ENCODE measurements at places on chromosomes 11 and 22.

DNA sequence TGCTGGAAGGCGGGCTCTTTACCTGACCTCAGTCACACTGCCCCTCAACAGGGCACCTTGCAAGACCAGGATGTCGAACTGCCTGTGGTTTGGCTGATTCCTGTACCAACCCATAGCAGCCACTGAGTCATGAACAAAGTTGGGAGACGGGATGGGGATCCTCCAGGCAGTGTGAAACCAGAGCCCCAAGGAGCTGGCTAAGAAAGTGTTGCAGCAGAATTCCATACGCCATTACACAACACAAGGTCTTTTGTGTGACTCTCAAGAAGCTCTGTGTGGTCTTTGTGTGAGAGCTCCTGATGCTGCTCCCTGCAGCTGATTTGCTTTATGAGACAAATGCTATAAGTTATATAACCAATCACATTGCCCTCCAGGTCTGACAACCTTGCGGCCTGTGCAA is 617.7 kb downstream of the OPCML start:
- no peak for DNase-seq

DNA sequence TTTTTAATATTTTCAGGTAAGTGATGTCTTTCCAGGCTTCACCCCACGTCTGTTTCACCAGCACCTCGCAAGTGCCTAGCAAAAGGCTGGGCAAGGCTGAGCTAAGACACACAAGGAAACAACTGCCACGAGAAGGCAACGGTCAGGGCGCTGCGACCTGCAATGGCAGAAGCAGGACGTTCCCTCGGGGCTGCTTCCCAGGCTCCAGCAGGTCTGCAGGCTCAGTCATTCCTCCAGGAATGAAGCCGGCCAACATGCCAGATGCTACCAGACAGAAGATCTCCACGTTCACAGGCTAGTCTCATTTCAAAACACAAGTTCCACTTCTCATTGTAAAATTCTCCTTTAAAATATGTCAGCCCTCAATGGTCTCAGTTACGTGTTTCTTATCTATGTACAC is 45.5 kb downstream of the CELSR1 start:
- no peak for DNase-seq

- no peak for DNase-seq
Observed at GRCh38 chr11:62614275-62614674, 1.2 kb downstream of the ROM1 start.

GRCh38 chr11:18722293-18722637 is 3.7 kb downstream of the IGSF22 start:
- no peak for DNase-seq

GRCh38 chr11:82003671-82004515 is 729.8 kb downstream of the FAM181B start:
- DNase-seq: no peak

DNA sequence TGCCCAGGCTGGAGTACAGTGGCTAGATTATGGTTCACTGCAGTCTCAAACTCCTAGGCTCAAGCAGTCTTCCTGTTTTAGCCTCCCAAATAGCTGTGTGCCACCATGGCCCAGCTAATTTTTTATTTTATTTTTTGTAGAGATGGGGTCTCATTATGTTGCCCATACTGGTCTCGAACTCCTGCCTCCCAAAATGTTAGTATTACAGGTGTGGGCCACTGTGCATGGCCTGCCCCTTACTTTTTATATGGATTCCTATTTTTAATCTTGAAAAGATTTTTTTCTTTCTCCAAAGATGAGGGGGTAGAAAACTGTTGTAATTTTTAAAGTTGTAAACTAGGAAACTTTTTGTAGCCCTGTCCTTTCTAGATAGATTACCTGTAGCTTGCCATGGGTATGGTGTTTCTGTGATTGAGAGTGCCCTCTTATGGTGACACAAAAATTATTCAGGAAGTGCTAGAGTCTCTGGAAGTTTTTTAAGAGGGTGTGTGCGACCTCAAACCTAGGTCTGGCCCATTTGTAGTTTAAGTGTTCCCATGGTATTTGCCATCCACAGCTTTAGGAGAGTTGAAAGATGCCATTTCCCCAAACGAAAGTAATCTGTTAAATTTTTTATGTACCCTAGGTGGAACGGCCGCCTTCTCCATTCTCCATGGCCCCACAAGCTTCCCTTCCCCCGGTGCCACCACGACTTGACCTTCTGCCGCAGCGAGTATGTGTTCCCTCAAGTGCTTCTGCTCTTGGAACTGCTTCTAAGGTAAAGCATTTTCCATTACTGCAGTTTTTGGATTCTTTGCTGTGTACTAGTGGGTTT is 32.4 kb downstream of the MCAM start:
- peak; percentile 44 for DNase-seq

DNA sequence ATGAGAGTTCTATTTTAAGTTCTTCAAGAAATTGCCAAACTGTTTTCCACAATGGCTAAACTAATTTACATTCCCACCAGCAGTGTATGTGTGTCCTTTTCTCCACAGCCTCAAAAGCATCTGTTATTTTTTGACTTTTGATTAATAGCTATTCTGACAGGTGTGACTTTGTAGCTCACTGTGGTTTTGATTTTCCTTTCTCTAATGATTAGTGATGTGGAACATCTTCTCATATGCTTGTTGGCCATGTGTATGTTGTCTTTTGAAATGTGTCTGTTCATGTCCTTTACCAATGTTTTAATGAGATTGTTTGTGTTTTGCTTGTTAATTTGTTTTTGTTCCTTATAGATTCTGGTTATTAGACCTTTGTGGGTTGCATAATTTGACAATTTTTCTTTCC is 18.0 kb upstream of the RAB38 start:
- DNase-seq: no peak

DNA sequence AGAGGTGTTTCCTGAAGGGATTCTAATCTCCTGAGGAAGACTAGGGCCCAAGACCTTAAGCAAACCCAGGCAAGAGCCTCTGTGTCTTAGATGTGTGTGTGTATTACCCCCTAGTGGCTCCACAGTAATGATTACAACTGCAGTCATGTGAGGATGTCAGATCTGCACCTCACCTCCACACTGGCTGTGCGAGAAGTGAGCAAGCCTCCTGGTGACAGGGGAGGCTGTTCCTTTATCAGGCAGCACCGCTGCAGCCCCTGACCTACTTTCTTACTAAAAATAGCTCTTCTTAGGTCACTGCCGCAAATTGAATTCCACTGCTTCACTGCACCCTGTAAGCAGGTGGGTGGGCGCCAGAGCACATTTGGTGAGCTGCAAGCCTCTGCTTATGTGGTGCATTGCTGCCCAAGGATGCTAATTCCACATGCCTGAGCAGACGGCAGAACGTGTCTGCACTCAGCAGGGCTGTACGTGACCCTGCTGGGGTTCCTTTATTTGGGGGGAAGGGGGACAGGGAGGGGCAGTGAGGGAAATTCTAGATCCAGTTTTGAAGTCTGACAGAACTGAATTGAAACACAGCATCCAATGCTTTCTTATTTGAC is 112.4 kb downstream of the KCNC1 start:
- no peak for DNase-seq

DNA sequence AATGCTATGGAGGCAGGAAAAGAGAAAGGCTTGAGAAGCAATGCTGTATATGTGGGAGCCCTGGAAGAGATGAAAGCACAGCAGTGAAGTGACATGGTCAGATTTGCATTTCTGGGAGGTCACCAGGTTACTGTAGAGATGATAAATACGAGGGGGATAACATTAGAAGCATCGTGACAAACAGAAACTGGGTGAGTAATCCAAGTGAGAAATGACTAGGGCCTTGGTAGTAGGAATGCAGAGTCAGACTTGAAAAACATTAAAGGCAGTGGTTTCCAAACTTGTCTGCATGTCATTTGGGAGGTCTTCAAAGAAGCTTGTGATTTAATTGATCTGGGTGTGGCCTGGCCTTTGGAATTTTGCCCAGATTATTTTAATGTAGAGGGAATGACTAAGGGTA is 43.9 kb downstream of the CCDC34 start:
- no peak for DNase-seq

GRCh38 chr22:50621948-50622722 is 5.8 kb downstream of the ARSA start:
- no peak for DNase-seq

DNA sequence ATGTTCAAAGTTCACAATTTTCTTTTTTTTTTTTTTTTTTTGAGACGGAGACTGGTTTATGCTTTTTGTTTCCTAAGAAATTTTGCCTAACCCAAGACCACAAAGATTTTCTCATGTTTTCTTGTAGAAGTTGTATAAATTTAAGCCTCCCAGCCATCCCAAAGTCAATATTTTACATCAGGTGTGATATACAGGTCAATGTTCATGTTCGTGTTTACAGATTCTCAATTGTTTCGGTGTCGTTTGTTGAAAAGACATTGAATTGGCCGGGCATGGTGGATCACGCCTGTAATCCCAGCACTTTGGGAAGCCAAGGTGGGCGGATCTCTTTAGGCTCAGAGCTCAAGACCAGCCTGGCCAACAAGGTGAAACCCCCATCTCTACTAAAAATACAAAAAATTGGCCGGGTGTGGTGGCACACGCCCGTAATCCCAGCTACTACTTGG is 15.4 kb downstream of the FRMD8 start:
- no peak for DNase-seq

GRCh38 chr11:120219232-120219937 is 8.6 kb downstream of the OAF start:
- DNase-seq: no peak

Measured in pons (tissue), 1 donor.